ENCODE measurements at places on chromosomes 12 and 14. TPM values are rescaled to one million over a fixed set of nuclear protein-coding genes. Genes with fewer than 3 reads are reported as not detected.

The GPX2 gene
- total RNA-seq: not detected

The KLRC1 gene
- total RNA-seq: not detected

DNA sequence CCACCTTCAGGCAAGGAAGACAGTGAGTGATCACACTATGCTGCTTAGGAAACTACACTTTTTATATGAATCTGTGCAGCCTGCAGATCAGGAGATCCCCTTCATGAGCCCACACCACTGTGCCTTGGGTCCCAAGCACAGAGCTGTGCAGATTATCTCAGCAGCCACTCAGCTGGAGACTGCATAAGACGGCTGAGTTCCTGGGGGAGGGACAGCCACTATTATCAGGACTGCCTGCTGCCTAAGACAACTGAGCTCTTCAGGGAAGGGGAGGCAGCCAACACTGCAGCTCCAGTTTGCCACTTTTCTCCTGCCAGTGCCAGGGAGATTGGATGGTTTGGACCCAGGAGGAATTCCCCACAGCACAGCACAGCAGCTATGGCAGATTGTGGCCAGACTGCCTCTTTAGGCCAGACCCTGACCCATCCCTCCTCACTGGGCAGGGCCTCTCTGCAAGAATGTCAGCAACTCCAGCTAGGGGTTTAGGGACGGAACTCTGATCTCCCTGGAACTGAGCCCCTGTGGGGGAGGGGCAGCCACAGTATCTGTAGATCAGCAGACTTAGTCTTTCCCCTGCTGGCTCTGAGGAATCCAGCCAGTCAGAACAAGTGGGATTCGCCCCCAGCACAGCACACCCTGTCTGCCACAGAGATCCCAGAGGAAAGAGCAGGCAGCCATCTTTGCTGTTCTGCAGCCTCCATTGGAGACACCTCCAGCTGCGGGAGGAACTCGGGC, 141.3 kb downstream of the KLHL28 start:
- DNase-seq: no peak

DNA sequence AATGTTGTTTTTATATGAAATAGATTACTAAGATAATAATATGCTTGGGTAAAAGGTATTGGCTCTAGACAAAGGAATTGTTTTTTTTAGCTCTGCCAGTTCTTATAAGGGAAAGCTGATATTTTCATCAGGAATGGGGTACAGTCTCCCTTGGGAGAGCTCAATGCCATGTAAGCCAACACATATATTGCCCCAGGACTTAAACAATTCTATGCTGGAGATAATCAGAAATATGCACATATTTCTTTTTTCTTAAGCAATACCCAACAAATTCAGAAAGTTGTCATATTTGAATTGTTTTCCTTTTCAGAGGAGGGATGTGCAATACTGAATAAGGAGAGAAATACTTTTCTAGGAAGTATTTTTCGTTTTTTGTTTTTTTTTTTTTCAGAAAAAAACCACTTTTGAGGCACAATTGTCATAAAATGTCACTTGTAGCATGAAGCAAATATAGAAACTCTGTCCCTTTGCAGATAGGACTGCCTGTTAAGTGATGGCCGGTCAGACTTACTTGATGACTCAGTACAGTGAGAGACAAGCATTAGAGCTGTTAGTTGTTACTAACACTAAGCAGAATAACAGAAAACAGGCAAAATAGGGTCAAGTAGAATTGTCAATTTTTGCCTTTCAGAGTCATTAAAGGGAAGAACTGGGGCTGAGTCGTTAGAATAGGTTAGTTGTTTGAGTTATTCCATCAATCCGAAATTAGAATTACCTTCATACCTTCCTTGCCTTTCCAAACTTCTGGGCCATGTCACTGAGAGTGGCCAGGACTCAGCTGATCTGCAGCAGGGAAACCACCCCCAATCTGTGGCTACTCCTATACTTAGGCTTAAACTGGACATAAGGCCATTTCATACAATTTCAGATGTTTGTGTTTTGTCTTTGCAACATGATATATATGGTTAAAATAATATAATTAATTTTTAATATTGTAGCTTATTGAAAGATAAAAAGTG, 168.1 kb downstream of the SLC38A4 start:
- DNase-seq: no peak

DNA sequence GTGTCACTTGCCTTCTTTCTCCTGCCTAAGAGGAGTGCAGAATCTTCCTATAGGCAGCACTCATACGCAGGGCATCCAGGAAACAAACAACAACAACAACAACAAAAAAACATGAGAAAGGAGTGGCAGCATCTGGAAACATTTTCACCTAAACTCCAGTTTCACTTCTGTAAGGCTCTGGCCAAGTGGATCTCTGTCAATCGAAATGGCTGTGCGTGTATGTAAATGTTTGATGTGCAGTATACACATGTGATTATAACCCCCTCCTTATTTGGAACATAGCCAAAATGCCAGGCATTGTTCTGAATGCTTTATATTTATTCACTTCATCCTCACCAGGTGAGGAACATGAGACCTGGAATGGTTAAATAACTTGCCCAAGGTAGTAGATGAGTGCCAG, 76.8 kb downstream of the COX16 start:
- DNase-seq: no peak

GRCh38 chr12:38409511-38409910, 92.9 kb downstream of the ALG10B start:
- DNase-seq: no peak

- DNase-seq: no peak
Observed at GRCh38 chr12:94222351-94223084, 74.1 kb downstream of the PLXNC1 start.

DNA sequence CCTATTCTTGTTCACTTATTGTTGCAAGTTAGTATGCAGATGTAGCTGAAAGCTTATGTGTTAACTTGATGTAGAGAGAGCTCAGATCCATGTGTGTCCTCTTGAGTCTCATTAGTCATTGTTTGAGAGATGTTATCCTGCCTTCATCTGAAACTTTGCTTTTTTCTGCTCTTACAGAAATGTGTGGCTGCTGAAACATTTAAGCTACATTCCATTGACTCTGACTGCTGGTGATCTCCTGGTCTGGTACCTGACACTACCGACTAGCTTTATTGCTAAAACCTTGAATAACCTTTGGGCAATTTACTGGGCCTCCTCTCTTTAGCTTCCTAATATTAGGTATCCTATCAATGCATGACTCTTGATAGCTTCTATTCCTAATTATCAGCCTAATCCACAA, 705.6 kb upstream of the FOXG1 start:
- DNase-seq: no peak

DNA sequence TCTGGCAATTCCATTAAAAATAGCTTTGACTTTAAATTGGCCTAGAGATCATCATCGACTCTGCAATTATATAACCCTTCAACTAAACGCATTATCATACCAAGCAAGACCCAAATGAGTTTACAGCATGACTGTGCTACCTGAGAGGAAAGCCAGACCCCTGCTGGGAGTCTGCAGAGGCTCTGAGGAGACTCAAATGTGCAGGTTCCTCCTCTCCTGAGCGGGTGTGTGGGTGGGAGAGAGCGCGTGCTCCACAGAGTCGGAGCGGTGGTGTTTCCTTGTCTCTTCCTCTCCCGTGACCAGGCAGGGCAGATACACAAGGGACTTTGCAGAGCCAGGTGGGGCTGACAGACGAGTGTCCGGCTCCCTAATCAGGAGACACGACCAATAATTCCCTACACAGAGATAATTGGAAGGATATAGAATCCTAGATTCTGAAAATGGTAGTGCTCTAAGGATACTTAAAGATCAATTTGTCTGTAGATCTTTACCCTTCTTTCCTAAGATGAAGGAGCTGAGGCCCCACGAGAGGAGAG, 74.1 kb downstream of the SLC8A3 start:
- DNase-seq: no peak

GRCh38 chr12:111150360-111150759, 218.5 kb downstream of the PHETA1 start:
- DNase-seq: no peak

- DNase-seq: no peak
Observed at GRCh38 chr12:122368361-122369073, 54.0 kb downstream of the CLIP1 start.

DNA sequence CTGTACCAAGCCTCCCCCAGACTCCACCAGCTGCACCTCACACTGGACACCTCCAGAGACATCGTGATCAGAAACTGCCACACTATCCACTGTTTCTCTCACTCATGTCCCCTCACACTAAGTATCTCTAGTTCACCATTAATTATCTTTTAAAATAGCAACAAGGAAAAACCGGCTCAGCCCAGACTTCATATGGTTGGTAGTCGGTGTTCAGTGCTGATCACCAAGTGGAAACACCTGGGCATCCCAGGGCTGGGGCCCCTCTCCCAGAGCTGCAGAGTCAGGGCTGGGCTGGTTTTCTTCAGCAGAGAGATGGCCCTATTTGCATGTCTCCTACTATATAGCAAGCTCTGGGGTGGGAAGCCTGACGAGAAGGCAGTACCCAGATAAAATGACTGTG, 1140.0 kb downstream of the TMEM121 start:
- DNase-seq: no peak

Measured in kidney epithelial cell (primary cell).